NCI-H2171 (cell line): ENCODE measurements at places on chromosomes 2 and 18.

DNA sequence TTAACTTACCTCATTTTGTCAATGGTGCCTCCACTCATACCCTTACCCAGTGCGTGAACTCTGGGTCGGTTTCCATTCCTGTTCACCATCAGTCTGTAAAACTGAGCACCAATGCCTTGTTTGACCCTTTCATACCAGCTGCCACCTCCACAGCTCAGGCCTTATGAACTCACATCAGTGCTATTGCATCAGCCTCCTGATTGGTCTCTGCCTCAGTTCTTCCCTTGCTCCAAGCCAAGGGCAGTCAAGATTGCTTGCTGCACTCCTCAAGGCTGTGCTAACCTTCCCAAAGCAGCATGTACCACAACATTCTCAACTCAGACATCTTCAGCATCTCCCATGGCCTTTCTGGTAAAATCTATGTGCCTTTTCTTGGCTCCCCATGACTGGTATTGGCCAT is 9.3 kb downstream of the CD28 start:
- DNase-seq = no peak

GRCh38 chr18:31454066-31454708 is 6.6 kb downstream of the DSG3 start:
- DNase-seq = no peak

GRCh38 chr2:182903566-182903965 is 37.1 kb upstream of the FRZB start:
- DNase-seq = no peak

DNA sequence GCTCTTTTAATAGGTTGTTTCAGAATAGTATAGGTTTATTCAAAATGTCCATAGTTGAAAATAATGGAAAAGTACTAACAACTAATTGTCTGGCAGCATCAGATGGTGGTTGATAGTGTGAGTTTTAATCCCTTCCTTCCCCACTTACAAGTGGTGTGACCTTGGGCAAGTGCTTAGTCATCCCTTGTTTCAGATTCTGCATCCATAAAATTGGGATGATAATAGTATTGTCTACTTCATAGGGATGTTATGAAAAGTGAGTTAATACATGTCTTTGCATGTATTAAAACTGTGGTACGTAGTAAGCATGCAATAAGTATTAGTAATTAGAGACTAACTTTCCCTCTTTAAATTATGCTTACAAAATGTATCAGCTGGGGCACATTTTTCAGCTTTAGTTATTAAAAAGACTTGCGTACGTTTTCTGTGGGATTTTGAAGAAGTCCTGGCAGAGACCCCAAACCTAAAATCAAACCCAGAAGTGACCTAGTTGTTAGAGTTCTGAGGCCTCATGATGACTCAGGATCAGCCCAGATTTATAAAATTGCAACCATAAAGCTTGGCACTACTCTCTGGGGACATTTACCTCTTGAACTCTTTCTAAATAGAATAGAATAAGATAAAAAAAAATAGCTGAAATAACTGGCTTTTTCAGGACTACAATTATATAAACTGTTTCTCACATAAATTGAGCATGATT is 8.6 kb downstream of the ITGA4 start:
- no peak for DNase-seq

GRCh38 chr2:169324581-169325260 is 37.6 kb downstream of the LRP2 start:
- DNase-seq = no peak

GRCh38 chr2:39476524-39476923 is 39.4 kb upstream of the MAP4K3 start:
- no peak for DNase-seq

GRCh38 chr2:238915196-238915595 is 67.3 kb downstream of the TWIST2 start:
- no peak for DNase-seq

- no peak for DNase-seq
These were observed 309.7 kb downstream of the RAD51AP2 start for GRCh38 chr2:17208511-17208910.

DNA sequence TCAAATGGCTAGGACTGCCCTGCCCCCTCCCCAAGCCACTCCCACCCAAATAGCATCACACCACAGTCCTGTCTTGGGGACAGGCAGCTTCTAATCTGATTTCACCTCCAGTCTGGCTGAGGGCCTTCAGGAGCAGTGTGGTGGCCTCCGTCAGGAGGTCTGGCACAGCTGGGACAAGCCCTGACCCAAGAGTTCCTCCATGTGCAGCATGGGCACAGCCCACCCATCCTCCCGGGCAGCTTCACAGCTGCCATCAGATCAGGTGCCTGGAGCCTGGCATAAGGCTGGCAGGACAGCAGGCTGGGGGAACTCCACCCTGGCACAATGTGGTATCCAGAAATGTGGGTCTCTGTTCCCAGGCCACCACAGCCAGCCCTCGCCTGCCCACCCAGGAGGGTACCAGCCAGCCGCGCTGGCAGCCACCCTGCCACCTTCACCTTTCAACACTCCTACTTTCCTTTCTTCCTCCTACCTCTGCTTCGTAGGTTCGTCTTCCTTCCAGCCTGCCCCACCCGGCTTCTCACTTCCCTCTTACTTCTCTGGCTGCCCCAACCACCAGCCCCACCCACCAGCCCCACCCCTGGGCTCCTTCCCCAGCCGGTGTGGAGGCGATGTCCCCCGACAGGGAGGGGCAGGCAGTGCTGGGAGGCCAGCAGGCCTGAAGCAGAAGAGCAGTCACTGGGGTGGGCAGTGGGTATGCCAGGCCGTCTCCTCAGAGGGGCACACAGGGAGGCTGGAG is at the start of gene CAPG:
TSS of gene CAPG (minus strand) at position 522 of the 739 bp plus-strand sequence. CDS start 8,221 bp downstream, outside the sequence.
- DNase-seq = no peak

DNA sequence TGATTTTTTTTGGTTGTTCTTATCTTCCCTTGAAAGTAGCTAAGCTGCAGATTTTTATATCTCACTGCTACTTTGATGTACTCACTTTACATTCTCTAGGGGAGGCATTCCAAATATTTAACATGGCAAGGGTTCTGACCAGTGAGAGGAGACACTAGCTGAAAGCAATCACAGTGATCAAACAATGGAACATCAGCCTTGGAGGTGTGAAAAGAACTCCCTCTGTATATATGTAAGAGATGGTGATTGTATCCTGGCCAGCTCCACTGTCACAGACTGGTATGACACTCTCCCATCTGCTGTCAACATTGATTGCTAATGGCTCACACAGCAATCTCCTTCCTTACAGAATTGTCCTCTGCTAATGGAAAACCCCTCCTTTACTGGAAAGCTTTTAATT is 291.7 kb upstream of the CDH19 start:
- DNase-seq = no peak

DNA sequence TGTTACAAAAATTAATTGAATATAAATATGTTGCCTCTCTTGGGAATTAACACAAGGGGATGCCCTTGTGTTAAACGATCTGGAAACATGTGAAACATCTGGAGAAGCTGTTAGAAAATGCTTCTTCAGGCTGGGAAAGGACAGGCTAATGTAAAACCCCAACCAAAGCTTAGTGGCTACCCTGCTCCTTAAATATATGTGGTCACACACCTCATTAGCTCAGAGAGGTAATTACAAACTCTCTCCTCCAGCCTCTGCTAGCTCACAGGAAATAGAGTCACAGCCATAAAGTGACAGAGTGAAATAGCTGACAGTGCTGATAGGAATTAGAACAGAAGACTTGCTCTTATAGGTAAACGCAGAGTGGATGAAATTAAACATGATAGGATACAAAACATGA is 155.9 kb downstream of the RAB3GAP1 start:
- peak; percentile 8 for DNase-seq

DNA sequence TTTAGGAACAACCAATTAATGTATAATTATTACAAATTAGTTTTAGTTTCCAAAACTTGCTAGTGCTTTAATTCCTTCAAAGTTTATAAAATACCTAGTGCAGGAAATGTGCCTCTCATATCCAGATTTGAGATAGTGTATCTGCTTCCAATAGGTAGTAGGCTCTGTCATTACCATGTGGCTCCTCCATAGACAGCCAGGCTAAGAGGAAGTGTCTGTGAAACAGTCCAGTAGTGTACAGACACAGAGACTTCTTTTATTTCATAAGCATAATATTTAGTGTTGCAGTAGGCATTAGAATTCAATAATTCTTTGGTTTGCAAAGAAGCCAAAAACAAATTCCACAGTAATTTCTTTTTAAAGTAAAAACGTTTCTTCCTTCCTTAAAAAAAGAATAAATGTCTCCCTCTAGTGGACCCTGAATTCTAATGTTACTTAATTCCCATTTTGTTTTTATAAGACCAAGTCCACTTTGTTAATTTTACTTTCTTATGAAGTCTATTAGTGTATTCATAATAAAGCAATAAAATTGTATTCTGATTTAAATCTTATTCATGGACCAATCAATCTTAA is 101.2 kb downstream of the NEB start:
- peak; percentile 6 for DNase-seq

DNA sequence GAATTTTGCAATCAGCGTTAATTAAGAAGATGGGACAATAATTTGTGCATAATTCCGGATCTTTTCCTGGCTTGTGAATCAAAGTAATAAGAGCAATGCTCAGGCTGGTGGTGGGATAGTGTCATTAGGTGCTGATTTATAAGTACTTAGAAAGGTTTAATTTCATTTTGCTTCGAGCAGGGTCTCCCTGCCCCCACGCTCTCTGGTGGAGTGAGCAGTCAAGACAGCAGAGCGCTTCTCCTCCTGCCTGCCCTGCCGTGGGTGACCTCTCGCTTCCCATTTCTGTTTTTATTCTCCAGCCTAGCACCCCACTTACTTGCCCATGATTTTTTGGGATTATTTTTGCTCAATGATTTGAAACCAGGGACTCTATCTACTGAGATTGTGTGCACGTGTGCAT is 7.1 kb downstream of the ASB18 start:
- no peak for DNase-seq

DNA sequence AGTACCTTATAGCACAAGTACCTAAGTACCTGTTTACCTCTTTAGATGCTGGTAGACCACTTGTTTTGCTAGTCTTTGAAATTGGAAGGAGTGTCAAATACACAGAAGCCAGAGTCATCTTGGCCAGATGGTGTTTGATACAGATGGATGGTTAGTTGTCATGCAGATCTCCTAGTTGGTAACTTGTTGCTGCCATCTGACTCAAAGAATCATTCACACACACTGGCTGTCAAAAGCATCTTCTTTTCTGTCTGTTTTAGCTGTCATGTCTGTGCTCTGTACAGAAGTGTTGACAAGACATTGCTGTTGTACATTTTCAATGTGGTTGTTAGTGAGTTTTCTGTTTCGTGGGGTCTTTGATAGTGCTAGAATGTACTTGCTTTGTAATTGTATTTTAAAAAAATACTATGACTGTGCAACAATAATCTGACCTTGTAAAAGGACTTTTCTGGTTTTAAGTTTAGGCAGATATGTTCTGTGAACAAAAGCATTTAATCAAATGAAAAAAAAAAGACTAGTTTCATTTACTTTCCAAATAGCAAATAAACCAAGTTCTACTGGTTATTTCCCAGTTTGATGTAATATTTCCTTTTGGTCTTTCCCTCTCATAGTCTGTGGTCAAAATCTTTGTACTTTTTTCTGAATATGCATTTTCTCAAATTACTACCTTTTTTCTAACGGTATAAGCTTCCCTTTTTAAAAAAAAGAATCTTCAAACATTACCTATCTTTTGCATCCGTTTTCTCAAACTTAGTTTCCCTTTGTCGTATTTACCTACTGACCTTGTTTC is 39.9 kb downstream of the TANK start:
- DNase-seq = peak; percentile 26

DNA sequence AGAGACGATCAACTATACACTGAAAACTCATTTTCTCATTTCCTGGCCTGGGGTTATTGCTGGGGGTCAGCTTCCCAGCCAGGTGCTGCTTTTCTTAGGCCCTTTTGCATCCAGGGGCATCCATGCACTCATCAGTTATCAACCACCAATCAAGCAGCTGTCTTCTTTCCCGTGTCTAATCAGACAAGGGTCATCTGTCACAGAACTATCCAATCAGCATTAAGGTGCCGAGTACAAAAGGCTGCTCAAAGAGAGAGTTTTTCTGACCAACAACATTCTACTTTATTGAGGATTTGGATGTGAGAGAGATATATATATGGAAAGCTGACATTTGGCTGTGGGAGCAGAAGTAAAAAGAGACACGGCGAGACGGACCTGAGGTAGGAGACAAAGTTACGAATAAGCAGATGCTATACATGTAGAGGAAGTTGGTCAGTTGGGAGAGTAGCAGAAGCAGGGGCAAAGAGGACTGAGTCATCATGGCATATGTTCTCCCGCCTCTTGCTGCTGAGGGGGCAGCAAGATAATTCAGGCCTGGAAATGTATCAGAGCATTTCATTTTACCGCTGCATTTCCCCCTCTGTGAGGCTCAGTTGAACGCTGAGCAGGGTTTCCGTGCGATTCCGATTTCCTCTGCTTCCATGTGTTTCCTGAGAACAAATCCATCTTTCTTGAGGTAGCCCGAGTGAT is 129.3 kb downstream of the NUP35 start:
- DNase-seq = no peak

DNA sequence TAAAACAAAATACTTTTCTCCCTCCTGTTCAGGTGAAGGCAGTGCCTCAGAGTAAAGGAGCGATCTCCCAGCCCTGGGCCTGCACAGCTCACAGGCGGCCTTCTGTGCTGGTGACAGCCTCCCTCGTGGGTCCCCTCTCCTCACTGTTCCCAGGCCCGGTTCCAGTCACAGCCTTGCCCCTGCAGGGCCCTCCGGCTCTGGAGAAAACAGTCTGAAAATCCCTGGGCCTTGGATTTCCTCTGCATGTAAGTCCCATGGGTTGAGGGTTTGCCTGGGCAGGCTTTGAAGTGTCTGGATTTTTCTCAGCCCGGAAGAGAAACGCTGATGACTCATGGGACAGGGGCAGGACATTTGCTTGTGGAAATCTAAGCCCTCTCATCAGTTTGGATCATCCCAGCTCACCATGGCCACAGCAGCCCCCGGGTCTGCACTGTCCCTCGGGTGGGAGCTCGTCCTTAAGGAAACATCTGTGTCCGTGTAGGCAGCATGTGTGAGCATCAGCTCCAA is 186.1 kb upstream of the RAB12 start:
- DNase-seq = no peak

GRCh38 chr18:5451871-5452270 is 91.9 kb downstream of the EPB41L3 start:
- no peak for DNase-seq

GRCh38 chr2:149562324-149562723 is 25.3 kb downstream of the MMADHC start:
- DNase-seq = no peak

- no peak for DNase-seq
These were observed 31.4 kb downstream of the MYO5B start for GRCh38 chr18:50163505-50163904.

GRCh38 chr18:21458310-21458709 is 142.2 kb downstream of the ESCO1 start:
- DNase-seq = no peak
